ENCODE measurements at places on chromosomes 3 and 15.
A peak's percentile ranks its signal among the peaks of the same experiment; 100 is the strongest.

- no peak for DNase-seq
- H3K4me3 ChIP-seq, result no peak overlapping the region
- H3K27me3 ChIP-seq, result peaks cover 10% of the 10 kb centered on the region
- H3K36me3 ChIP-seq, result peaks cover 3% of the 10 kb centered on the region
- no peak overlapping the region for H3K27ac ChIP-seq
These were observed 494.7 kb upstream of the PROK2 start for GRCh38 chr3:72279631-72280041.

DNA sequence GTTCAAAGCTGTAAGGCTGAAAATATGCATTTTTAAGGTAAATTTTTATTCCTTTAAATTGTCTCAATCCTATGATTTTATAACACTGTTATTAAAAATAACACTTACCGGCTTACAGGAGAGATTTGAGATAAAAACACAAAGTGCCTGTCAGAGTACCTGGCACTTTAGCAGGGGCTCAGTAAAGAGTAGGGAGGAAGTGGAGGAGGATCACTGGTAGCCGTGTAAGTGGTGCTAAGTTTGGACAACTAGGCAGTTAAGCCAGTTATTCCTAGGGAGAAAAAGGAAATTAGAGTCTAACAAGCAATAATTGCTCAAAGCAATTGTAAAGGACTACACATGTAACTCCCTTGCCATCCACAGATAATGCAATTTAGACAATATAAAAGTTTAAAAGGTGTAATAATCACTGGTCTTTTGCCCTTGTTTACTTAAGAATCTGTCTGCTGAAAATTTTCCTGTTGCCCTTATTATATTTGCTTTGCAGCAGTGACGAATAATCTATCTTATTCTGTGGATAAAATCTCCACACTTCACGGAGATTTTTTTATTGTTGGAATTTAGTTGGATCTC lies 204.8 kb downstream of the CDIN1 start:
- DNase-seq, result no peak
- peaks cover 6% of the 10 kb centered on the region for H3K36me3 ChIP-seq
- H3K27me3 ChIP-seq, result no peaks in the 10 kb centered on the region
- no peak overlapping the region for H3K27ac ChIP-seq

DNA sequence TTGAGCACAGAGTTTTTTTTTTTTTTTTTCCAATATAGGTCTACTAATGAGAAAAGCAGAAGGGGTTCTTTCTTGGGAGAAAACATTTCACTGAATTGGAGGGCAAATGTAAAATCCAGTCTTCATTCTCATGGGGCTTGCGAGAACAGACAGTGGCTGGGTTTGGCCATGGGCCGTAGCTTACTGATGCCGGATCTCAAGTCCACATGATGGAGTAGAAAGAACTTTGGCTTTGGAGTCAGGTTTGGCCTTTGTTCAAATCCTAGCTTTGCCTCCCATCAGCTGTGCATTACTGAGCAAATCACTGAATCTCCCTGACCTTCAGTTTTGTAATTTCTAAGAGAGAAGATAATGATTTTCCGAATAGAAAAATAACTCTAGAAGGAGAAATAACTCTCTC lies 59.7 kb downstream of the LMCD1 start:
- no peak overlapping the region for H3K4me3 ChIP-seq
- DNase-seq, result no peak
- no peak overlapping the region for H3K27ac ChIP-seq

DNA sequence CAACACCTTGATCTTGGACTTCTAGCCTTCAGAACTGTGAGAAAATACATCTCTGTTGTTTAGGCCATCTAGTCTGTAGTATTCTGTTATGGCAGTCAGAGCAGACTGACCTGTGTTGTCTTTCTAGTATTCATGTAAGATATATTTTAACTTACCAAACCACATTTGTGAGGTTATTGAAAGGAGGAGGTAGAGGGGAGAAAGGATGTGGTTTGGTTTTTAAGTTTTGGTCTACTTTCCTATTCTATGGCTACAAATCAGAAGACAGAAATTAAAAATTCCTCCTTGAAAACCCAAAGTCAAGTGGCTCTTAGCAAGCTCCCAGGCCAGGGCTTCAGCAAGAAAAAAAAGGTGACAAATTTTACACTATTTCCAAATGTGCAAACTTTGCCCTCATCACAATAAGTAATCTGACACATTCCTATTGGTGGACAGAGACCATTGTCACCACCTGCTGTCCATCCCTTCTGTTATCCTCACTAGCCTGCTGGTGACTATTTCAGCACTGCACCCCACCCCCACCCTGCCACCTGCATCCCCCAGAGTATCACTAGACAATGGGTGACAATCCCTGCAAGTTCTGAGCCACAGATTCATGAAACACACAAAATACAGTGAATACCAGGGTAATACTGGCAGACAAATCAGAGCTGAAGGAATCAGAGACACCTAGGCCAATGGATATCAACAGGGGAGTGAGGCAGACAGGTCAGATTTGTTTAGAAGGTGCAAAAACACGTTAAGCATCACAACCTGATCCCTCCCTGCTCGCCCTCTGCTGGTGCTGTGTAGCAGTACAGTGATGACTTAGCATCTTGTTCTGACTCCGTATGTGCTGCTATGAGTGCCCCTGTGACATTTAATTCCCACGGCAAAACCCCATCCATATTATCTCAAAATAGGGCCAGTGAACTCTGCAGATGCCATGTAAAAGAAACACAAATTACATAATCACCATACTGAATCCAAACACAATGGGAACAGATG lies 79.0 kb upstream of the DCLK3 start:
- no peak overlapping the region for H3K4me3 ChIP-seq
- H3K27me3 ChIP-seq, result no peaks in the 10 kb centered on the region
- peak overlapping the region; percentile 53 for H3K27ac ChIP-seq
- peaks cover 60% of the 10 kb centered on the region for H3K36me3 ChIP-seq
- DNase-seq, result no peak

- no peak overlapping the region for H3K4me3 ChIP-seq
- H3K4me1 ChIP-seq, result no peaks in the 10 kb centered on the region
- H3K36me3 ChIP-seq, result no peaks in the 10 kb centered on the region
- H3K27ac ChIP-seq, result no peak overlapping the region
These were observed 313.4 kb upstream of the CHRM5 start for GRCh38 chr15:33654860-33655259.

GRCh38 chr3:48370333-48370713 lies 1.7 kb upstream of the FBXW12 start:
- no peaks in the 10 kb centered on the region for H3K36me3 ChIP-seq
- no peak overlapping the region for H3K27ac ChIP-seq
- peaks cover 5% of the 10 kb centered on the region for H3K27me3 ChIP-seq
- DNase-seq, result no peak
- no peaks in the 10 kb centered on the region for H3K4me1 ChIP-seq
- H3K4me3 ChIP-seq, result no peak overlapping the region

GRCh38 chr3:13869761-13870343 lies 10.0 kb downstream of the WNT7A start:
- no peaks in the 10 kb centered on the region for H3K4me1 ChIP-seq
- no peak for DNase-seq
- H3K4me3 ChIP-seq, result no peak overlapping the region
- peaks cover 18% of the 10 kb centered on the region for H3K27me3 ChIP-seq
- no peak overlapping the region for H3K27ac ChIP-seq

DNA sequence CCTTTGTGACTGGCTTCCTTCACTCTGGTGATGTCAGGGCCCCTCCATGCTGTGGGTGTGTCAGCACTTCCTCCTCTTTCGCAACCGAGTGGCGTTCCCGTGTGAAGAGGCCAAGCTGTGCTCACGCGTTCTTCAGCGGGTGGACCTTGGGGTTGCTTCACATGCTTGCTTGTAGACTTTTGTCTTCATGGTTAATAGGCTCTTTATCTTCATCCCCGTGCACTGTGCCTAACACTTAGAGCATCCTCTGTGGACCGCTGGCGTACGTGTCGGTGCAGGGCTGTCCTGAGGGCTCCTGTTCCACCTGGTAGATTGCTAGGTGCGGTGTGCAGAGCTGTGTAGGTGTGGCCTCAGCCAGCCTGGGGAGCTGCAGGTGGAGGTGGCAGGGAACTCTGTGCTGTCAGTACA lies 182.3 kb downstream of the OR4M2 start:
- H3K4me1 ChIP-seq, result no peaks in the 10 kb centered on the region

GRCh38 chr3:118587037-118587741 lies 447.5 kb downstream of the IGSF11 start:
- H3K36me3 ChIP-seq, result no peaks in the 10 kb centered on the region
- H3K27ac ChIP-seq, result no peak overlapping the region
- DNase-seq, result no peak
- H3K4me3 ChIP-seq, result no peak overlapping the region

All from memory B cell (primary cell).